Central memory CD8-positive, alpha-beta T cell (primary cell): ENCODE measurements at places on chromosomes 1 and 21.

DNA sequence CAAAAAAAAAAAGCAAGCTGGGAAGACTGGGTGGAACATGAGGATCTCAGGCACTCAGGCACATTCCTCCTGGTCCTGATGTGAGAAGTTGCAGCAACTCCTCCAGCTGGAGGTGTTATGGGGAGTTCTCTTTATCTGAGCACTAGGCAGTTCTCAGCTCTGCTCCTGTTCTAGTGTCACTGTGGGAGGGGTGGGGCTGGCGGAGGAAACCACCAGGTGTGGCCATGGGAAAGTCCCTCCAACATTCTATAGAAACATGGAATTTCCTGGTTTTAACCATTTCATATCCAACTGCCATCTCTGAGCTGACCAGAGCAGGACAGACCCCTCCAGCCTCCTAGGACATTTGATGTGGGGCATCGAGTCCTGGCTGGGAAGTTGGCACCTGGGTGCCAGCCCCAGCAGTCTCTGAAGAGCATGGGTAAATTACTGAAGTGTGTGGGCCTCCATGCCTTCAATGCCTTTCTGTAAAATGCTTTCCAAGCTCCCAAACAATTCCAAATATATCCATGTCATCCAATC, 804 bp upstream of the IKBKE start:
- no peak for DNase-seq

GRCh38 chr1:217040711-217041455, 317.7 kb upstream of the ESRRG start:
- no peak for DNase-seq

GRCh38 chr1:197774466-197775281, 606 bp downstream of the DENND1B start:
- DNase-seq, result peak; percentile 29

DNA sequence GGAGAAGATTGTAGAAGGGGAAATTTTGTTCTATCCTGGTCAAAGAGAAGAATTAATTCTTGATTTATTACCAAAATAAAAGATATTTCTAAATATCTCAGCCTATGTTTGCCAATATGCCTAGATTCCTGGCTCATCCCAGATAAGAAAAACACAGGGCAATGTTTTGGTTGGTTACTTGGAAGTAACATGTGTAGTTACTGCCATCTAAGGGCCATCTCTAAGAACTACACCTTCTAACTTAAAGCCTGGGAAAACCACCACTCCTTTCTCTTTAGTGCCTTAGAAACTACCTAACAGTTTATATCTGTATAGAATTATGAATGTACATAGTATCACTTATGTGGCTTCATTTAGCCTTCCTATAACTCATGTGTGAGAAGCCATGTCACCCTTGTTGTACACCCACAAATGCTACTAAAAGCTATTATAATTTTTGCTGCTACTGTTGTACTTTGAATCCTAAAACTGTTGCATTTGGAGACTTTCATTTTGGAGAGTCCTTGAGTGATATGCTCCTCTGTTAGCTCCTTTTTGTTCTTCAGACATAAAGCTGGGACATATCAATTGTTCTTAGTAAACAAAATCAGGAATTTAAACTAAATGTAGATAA, 4.5 kb downstream of the AIM2 start:
- DNase-seq, result no peak

DNA sequence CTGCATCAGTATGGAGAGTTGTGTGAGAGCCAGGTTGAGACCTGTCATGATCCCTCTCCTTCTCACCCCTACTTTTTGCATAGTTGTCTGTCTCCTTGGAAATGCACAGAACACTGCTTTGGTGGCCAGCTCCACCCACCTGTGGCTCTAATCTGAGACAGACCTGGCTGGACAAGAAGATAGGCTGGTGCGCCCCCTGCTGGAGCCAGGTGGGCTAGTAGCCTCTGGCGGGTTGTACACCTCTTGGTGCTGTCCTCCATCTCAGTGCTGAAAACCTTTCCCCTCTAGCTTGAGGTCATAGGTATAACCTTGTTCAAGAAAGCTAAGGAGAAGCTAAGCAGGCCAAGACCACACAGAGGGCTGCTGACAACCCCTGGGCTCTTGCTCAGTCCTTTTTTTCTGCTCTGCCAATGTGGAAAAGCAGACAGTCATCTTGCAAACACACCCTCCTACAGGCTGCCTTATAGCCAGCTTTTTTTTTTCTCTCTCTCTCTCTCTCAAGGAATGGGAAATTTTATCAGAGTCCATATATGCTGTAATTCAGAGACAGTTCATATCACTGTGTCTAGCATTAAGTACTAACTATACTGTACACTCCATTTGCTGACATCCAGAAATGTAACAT, 58.8 kb upstream of the SPATA6 start:
- DNase-seq, result no peak

DNA sequence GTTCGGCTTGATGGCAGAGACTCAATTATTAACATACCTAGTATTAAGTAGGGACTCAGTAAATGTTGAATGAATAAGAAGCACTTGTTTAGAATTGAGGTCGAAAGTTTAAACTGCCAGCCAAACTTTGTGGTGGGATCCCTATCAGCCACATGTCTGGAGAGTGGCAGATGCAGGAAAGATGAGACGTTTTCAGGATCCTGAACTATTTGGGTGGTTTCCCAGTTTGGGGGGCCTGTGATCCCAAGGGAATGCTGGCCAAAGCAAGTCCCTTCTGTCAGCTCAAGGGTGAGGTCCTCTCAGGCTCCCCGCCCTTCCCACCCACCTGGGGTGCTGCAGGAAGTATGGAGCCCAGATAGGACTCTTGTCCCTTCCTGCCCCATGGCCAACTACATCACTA, 38.6 kb downstream of the KCNC4 start:
- DNase-seq, result no peak

GRCh38 chr1:152577168-152577567, 3.1 kb downstream of the LCE3D start:
- no peak for DNase-seq

- DNase-seq, result no peak
Observed at GRCh38 chr1:35180776-35181374, 12.1 kb downstream of the SFPQ start.

DNA sequence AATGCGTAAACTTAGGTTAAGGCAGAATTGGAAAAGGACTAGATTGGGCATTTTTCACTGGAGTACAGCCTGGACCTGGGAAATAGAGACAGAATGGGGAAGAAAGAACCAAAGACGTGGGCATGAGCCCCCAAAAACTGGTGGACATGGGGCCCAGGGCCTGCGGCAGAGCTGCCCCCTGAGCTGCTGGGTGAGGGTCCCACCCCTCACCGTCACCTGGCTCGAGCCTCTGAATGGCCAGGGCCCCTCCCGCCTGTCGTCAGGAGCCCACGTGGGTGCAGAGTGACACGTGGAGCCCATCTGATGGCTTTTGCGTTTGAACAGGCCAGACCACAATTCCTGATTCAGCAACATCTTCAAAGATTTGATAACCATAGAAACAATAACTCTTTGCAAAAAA, 360.9 kb upstream of the VAMP3 start:
- DNase-seq, result no peak

- DNase-seq, result no peak
Observed at GRCh38 chr1:7447093-7447492, 324.0 kb upstream of the VAMP3 start.

GRCh38 chr1:39680751-39681150, 8.8 kb upstream of the NT5C1A start:
- DNase-seq, result no peak

- DNase-seq, result no peak
Observed at GRCh38 chr1:27349784-27350662, 8.2 kb downstream of the SYTL1 start.

- no peak for DNase-seq
Observed at GRCh38 chr1:30523055-30524020, 200.0 kb downstream of the MATN1 start.

- DNase-seq, result no peak
Observed at GRCh38 chr1:17865912-17866739, 111.0 kb downstream of the ACTL8 start.

DNA sequence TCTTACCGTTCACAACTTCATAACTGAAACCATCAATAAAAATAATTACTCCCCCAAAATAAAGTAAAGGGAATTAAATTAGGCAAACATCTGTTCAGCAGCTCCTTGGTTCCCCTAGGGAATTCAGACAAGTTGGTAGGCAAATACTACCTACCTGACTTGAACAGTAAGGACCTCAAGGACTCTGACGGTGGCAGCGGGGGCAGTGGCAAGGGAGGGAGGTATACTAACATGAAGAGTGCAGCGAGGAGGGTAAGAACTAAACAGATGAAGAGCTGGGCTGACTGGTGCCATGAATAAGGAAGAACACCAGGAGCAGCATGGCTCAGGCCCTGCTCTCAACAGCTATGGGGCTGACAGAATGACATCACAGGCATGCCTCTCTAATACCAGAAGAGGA, 33.1 kb downstream of the MTOR start:
- no peak for DNase-seq
